ENCODE measurements at places on chromosomes 5 and 9.
A peak's percentile ranks its signal among the peaks of the same experiment; 100 is the strongest.

DNA sequence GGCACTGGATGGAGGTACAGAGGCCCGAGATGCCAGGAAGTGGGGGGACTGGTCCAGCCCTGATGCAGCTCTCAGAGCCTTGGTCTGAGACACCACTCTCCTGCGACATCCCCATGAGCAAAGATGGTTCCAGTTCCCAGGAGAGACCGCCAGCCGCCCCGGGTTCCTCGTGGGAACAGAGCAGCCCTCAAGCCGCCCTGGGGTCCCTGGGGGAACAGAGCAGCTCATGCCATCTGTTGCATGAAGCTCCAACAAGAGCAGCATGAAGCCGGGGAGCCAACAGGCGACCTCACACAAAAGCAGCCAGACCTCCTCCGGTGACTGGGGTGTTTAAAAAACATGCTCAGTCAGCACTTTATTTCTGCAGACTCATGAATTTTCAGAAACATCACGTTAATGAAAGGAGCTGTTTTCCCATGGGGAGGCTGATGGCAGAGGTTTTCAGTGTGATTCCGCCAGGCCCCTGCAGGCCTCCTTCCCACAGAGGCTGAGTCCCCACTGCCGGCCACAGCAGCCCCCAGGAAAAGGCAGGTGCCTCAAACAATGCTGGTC, 6.2 kb downstream of the SLC6A18 start:
- no peak for DNase-seq

GRCh38 chr9:105418588-105419500, 29.0 kb upstream of the FSD1L start:
- DNase-seq: no peak

GRCh38 chr5:142600611-142601358, 85.1 kb downstream of the FGF1 start:
- no peak for DNase-seq

- peak; percentile 90 for DNase-seq
Observed at GRCh38 chr5:1315709-1316587, 21.1 kb upstream of the TERT start.

DNA sequence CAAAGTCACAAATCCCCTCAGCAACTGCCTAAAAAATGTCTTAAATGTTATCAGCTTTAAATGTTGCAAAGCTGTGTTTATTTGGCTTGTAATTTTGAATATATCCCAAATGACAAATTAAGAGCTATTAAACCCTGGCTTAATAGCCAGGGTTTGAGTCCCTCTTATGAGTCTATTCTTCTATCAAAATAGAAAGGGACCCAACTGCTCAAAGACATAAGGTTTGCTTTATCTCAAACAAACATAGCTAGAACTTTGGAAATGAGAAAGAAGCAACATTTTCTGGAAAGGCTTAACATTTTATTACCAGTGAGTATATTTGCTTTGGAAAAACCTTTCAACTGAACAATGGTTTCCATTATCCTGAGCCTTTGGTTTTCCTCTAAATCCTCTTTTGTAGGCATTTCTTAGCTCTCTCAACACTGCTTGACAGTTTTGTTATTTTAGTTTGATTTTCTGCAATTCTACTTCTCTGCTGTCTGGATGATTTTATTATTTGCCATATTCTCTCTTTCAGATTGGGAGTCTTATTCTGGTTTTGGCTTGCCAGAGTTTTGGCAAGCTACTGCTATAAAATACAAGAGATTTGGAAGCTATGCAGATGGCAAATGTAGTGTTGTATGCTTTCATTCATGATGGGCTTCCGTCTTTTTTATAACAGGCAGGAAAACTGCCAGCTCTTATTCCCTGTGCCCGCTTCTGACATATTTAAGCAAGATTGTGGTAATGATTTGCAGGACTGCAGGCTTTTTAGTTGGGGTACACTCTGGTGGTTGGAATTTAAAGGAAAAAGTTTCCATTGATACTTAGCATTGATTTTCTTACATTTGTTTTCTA, 734.9 kb downstream of the DTWD2 start:
- DNase-seq: no peak

DNA sequence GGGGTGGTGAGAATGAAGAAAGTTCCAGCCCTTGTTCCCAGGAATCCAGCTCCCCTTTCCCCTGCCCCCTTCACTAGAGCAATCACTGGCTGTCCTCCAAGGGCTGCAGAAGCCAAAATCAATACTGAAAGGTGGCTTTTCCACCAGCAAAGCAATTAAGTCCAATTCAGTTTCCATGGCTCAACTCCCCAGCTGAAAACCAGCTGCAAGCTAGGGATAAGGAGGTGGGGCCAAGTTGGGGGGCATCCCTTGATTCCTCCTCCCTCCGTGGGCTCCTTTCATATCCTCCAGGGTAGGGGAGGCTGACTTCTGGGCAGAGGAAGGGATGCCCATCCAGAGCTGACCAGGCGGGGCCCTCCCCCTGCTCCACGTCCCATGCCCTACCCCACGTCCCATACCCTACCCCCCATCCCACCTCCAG, 22.7 kb downstream of the CAMK2A start:
- no peak for DNase-seq

GRCh38 chr5:14809369-14810155, 62.0 kb downstream of the ANKH start:
- peak; percentile 96 for DNase-seq

- DNase-seq: peak; percentile 93
Observed at GRCh38 chr9:77475641-77476473, 172.3 kb downstream of the GNA14 start.

DNA sequence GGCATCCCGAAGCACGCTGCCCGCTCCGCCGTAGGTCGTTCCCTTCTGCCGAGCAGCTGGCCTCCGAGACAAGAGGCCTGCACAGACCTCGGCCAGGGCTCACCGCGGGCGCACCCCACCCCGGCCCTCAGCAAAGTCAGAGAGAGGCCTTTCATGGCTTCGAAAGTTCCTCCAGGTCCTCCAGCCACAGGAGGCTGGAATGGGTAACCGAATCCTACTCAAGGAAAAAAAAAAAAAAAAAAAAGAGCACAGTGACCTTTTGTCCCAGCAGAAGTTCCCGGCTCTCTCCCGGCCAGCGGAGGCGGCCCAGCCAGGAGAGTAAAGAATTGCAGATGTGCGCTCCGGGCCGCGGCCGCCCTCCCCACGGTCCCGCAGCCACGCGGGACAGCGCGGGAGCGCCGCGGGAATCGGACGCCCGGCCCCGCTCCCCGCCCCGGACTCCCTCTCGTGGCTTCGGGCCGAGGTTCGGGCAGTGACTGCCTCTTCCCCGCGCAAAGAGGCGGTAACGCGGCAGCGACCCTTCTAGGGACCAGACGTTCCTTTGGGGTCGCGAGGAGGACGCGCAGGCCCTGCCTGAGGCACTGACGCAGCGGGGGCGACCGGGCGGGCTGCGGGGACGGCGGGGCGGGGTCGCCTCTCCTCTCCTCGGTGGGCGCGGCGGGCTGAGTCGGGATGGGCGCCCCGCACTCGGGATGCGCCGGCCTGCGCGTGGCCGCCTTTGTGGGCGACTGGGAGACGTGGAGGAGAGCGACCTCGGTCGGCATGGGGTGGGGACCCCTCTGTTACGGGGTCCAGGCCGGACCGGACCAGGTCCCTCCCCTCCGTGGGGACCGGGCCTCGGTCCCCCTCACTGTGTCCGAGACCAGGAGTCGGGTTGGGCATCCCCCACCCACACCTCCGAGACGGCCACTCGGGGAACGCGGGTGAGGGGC, 754 bp downstream of the GFPT2 start:
- no peak for DNase-seq

- no peak for DNase-seq
Observed at GRCh38 chr5:79301046-79301712, 65.2 kb downstream of the JMY start.

DNA sequence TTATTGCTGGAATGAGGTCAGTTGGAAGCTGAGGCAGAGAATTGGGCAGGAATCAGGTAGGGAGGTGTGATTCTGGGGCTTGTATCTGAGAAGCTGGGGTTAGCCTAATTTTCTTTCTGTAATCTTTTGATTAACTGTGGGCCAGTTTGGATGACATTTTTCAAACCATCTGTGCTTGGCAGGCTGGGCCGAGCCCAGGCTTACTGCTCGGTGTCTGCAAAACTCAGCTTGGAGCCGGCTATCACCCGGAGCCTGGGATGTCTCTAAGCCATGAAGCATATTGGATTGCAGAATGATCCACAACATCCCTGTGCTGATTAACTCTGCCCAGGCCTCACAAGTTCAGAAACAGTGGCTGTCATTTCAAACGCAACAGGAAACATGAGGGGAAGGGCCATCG, 26.5 kb downstream of the KCNMB1 start:
- no peak for DNase-seq

DNA sequence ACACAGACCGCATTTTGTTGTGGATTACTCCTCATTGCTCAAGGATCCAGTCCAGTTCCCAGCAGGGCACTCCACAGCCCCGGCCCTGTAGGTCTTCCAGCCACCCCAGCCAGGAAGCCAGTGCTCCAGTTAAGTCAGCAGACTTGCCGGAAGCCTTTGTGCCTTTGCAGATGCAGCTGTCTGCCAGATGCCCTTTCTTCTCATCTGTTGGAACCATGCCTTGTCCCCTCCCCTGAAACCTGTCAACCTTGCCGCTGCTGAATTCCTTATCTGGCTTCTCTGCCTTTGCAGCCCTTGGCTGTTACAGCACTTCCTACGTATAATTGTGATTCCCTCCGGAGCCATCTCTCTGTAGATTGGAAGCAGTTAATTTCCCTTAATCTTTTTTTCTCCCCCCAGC, 28.4 kb downstream of the PSAT1 start:
- DNase-seq: no peak

- DNase-seq: no peak
Observed at GRCh38 chr5:91024206-91024605, 358.9 kb downstream of the ARRDC3 start.

- DNase-seq: no peak
Observed at GRCh38 chr9:135255033-135255840, 167.8 kb downstream of the OLFM1 start.

DNA sequence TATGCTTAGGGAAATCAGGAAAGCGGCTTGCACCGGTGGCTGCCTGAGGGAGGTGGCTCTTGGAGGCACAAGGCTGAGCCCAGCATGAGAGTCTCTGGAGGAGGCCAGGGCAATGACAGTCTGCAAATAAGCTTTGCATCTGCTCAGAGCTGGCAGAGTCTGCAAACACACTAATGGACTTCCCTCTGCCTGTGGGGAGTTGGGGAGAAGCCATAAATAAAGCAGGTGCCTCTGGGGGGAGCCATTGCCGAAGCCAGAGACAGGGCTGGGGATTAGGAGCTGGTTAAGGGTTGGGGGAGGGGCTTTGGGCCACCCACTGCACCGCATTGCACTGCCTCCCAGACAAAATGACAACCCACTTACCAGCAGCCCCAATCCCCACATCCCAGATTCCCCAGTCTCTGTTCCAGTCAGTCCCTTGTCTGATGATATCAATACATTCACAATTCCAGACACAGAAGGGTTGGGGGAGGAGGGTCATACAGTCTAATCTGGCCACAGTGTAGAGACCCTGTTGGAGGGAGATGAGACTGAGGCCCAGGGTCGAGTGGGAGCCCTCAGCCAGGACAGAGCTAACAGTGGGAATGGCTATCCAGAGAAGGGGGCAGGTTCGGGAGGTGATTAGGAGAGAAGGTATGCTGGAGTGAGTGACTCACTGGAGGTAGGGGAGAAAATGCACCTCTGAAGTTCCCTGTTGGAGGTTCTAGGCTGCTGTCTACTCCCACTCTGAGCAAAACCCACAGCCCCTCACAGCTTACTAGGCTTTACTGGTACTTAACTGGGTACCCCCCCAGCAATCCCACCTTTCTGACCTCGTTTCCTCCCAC, 53.7 kb downstream of the PAX5 start:
- no peak for DNase-seq

- no peak for DNase-seq
Observed at GRCh38 chr5:155134130-155134529, 120.6 kb downstream of the KIF4B start.

GRCh38 chr5:169893010-169893409, 87.3 kb downstream of the INSYN2B start:
- DNase-seq: no peak

DNA sequence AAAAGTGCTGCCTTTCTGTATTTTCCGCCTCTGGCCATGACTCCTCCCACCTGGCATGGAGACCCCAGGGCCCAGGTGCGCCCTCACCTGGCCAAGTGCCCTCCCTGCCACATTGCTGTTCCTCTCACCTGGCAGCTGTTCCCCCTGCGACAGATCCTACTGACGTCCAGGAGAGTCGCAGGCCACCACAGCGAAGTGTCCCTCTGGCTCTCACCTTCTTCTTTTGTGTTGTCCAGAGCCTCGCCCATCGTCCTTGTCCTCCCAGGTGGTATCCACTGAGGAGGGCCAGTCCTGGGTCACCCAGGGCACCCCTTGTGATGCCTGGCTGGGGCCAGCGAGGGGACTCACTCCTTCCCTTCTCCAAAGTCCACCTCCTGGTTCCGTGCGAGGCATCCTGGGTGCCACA, 2.6 kb downstream of the NKD2 start:
- DNase-seq: peak; percentile 50

DNA sequence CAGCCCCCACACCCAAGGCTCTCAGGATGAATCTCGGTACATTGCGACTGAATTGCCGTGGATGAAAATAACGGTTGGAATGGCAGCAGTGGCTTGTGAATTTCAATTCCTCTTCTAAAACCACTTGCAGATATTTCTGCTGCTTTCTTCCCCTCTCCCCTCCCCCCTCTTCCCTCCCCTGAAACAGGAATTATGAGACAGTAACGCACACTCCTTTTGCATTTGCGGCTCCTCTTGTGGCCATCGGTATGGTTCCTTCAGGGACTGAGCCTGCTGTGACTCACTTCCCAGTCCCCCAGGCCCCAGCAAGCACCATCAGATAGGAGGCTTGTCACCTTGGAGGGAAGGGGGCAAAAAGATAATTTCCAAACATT, 9.7 kb downstream of the DCANP1 start:
- DNase-seq: no peak

DNA sequence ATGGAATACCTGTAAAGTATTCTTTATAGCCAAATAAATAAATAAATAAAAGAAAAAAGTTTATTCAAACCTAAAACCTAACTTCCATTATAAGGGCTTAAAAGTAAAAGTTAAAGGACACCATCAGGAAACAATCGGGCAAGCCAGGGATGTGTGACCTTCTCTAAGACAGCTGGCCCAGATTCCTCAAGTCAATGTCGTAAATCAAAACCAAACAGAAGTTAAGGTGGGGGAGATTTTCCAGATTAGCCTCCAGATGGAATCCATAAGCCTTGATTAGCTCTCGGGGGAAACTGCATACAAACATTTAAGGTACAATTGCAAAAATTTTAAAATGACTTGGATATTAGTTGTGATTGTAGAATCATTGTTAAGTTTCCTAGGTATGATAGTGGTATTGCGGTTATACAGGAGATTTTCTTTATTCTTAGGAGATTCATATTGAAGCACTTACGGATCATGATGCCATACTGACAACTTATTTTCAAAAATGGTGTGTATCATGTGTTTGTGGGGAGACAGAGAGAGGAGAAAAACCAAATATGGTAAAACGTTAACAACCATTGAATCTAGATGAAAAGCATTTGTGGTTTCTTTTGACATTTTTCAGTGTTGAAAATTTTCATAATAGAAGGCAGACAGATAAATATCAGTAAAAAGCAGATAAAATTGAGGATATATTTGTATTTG, 21.5 kb upstream of the MGAT1 start:
- no peak for DNase-seq
